ENCODE measurements at places on chromosomes 2 and 18. TPM values are rescaled to one million over a fixed set of nuclear protein-coding genes. Genes with fewer than 3 reads are reported as not detected.

DNA sequence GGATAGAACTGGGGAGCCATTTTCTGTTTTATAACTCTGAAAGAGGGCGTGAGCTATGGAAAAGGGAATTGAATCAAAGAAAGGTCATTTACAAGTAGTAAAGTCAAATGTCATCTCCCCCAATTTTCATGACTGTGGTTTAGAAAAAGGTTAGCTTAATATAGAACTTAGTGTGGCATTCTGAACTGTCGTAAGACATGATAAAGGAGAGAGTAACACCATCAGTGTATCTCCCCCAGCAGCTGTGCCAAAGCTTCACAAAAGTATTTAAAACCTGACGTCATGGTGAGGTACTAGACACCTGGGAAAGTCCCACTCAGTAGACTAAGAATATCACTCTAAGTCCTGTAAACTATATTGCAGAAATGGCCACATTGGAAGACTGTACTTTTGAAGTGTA, 5.8 kb upstream of the IKZF2 start:
- H3K27me3 ChIP-seq = peaks cover 11% of the 10 kb centered on the region
- DNase-seq = no peak
- H3K4me3 ChIP-seq = no peak overlapping the region
- no peaks in the 10 kb centered on the region for H3K36me3 ChIP-seq
- H3K4me1 ChIP-seq = peaks cover 7% of the 10 kb centered on the region

DNA sequence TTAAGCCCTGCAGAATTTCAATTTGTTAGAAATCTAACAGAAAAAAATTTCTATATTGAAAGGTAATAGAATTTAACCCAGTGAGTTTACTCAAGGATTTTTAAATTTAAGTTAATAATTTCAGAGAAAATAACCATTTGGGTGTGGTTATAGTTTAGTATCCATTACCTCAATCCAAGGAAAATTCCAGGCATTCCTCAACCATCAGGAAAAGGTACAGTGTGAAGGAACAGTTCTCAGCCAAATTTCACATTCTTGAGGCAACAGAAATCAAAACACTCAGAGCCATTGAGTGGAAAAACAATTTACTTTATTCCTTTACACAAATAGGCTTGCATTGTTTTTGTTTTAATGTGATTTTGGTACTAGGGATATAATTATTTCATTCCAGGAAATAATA, 45.6 kb downstream of the ONECUT2 start:
- H3K27ac ChIP-seq = no peak overlapping the region
- H3K4me3 ChIP-seq = no peak overlapping the region
- no peaks in the 10 kb centered on the region for H3K4me1 ChIP-seq
- H3K36me3 ChIP-seq = no peaks in the 10 kb centered on the region

- H3K27ac ChIP-seq = no peak overlapping the region
- H3K27me3 ChIP-seq = no peaks in the 10 kb centered on the region
These were observed 27.5 kb upstream of the CD28 start for GRCh38 chr2:203678971-203679370.

Gene SCYGR4
- polyA plus RNA-seq = not detected

DNA sequence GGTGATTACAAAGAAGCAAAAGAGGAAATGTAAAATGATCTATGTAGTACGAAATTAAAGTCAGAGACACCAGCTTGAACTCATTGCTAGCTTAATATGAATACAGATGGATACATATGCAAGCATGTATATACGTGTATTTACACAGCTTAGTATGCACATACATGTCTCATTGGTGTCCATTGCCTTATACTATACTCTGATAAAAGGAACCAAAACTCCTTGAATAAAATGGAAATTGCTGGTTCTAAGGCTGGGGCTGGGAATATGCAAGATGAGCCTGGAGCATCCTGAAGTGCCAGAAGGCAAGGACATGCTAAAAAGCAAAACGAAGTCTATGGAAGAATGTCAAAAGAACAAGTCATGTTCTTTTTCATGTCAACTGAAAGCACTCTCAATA, 1424.4 kb upstream of the SLC39A10 start:
- H3K36me3 ChIP-seq = no peaks in the 10 kb centered on the region
- H3K27me3 ChIP-seq = no peaks in the 10 kb centered on the region
- H3K4me3 ChIP-seq = no peak overlapping the region
- no peak overlapping the region for H3K27ac ChIP-seq
- no peak for DNase-seq

DNA sequence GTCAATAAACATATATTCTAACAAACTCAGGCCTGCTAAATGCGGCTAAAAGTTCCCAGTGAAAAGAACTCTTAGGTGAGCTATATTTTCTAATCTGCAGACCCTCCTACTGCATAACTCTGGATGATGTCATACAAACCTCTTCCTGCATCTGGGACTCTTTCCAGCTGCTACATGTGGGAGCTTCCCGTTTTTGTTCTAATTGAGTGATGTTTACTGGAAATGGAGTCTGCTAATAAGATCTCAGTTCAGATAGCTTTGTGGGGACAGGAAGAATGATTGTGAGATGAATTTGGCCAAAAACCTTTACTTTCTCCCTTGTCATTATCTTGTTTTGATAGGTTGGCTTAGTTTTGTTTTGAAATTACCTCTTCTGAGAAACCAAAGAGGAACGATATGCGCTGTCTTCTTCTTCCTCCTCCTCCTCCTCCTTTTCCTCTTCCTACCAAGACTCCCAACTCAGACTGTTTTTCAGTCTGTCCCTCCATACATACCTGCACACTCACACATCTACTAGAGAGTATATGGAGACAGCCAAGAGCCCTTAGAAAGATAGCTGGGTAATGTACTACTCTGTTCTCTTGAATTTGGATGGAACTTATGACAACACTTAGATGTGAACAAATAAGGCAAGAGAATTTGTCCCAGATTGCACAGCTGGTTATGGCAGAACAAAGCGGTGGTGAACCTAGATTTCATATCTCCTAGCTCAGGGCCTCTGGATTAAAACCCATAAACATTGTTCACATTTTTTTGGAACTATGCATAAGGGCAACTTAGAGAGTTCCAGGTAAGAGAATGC, 39.8 kb upstream of the AAK1 start:
- no peaks in the 10 kb centered on the region for H3K27me3 ChIP-seq
- H3K27ac ChIP-seq = peak overlapping the region; percentile 45
- peak overlapping the region; percentile 22 for H3K4me3 ChIP-seq
- peak; percentile 69 for DNase-seq
- no peaks in the 10 kb centered on the region for H3K36me3 ChIP-seq
- H3K4me1 ChIP-seq = peaks cover 38% of the 10 kb centered on the region

- DNase-seq = no peak
- H3K4me1 ChIP-seq = no peaks in the 10 kb centered on the region
- H3K27ac ChIP-seq = no peak overlapping the region
- H3K27me3 ChIP-seq = no peaks in the 10 kb centered on the region
- no peak overlapping the region for H3K4me3 ChIP-seq
These were observed 164.3 kb downstream of the TWIST2 start for GRCh38 chr2:239012228-239012627.

Gene TMX3
- 12.7 TPM for polyA plus RNA-seq

Gene STAT4
- polyA plus RNA-seq = 0.31 TPM

GRCh38 chr18:59742325-59743111, 45.3 kb upstream of the CCBE1 start:
- H3K27me3 ChIP-seq = no peaks in the 10 kb centered on the region
- no peak overlapping the region for H3K4me3 ChIP-seq
- DNase-seq = no peak
- H3K27ac ChIP-seq = no peak overlapping the region
